ENCODE measurements at places on chromosomes 11 and 22.

- no peak for DNase-seq
These were observed 343.0 kb downstream of the RAB38 start for GRCh38 chr11:87832211-87832610.

GRCh38 chr11:58039589-58039988 is 8.8 kb downstream of the OR6Q1 start:
- DNase-seq = no peak

DNA sequence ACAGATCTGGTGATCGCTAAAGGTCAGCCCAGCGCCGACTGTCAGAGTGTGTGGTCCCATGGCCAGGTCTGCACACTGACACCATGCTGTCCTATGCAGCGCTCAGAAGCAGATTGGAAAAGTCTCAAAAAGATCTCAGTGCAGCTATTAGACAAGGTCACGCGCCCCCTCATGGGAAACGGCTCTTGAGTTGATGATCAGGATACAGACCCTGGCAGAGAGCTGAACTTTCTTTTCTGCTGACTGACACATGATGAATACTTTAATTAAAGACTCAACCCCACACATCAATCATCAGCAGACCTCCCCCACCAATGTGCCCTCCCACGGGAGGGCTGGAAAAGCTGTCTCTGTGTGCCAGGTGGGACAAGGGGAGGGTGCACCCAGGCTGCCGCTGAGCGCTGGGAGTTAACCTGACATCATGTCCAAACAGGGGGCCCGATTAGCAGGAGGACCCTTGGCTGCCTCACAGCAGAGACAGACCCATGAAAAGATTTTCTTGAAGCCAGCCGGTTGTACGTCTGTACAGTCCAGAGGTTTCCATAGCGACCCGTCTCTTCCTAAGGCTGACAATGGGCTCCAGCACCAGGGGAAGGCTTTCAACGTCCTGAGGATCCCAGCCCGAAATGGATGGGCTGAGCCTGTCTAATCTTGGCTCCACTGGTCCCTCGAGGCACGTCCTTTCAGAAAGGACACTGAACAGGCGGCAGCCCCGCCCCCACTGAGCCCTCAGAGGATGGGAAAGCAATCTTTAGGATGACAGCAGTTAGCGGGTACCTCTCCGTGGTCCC is 26.9 kb downstream of the RASD2 start:
- no peak for DNase-seq

GRCh38 chr11:2138431-2139122 is 612 bp downstream of the IGF2 start:
- no peak for DNase-seq

DNA sequence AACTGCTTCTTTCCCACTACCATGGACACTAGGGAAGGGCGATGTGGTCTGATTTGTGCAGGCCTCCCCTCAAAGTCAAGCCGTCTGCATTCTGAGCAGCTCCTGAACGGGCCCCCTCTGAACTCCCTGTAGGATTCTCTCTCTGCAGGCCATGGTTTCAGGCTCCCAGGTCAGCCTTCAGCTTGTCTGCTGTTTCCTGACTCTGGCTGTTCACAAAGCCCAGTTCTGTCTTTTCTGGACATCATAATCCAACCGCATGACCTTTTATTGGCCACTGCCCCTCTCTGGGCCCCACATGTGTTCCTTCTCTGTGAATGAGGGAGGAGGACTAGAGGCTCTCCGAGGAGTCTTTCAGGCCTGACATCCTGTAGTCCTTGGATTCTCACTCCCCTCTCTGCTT is 161.0 kb downstream of the FEZ1 start:
- no peak for DNase-seq
